ENCODE measurements at places on chromosomes 4 and X.

- DNase-seq: no peak
These were observed 23.1 kb upstream of the LRAT start for GRCh38 chr4:154720618-154721267.

DNA sequence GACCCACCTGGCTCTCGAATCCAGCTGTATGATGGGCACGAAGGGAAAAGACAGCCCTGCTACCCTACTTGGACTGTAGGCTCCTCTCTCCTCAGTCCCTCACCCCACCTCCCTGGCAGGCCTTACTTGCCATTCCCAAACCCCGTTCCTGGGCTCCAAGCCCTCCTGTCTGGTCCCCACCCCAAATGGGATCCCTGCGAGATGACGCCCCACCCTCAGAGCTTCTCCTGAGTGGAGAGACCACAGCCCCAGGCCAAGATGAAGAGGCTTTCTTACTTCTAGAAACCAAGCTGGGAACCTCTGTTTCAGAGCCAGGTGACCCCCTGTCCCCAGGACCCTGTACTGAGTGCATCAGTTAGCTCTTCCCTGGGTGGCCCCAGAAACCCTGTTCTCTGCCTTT is 4.5 kb downstream of the NALF2 start:
- no peak for DNase-seq

DNA sequence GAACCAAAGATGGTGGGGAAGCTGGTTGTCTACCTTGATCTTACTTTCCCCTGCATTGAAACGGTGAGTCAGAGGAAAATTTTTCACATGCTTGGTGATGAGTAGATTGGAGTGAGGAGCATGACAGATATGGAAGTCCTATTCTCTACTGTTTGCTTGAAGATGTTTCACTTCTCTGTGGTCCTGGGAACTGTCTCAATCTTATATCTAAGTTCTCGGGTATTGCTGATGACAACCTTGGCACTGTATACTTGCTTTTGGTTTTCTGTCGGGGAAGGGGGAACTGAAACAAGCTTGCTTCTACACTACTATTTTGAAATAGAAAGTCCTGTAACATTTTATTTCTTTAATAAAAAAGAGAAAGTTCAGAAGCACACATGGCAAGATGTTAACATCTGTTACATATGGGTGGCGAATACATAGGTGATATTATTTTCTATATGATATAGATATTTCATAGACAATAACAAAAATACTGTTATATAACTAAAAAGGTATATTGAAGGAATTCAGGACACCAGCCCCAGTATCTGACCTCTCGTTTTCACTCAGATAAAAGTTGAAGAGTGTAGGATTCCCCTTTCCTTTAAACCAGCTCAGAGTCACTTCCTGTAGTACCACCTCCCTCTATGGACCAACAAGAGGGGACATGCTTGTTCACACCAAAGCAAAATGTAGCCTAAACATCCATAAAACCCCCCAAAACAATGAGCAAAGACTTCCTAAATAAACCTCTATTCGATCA is 88.8 kb downstream of the FMR1NB start:
- no peak for DNase-seq

GRCh38 chr4:152680988-152681603 is 1.3 kb upstream of the TMEM154 start:
- DNase-seq: no peak

DNA sequence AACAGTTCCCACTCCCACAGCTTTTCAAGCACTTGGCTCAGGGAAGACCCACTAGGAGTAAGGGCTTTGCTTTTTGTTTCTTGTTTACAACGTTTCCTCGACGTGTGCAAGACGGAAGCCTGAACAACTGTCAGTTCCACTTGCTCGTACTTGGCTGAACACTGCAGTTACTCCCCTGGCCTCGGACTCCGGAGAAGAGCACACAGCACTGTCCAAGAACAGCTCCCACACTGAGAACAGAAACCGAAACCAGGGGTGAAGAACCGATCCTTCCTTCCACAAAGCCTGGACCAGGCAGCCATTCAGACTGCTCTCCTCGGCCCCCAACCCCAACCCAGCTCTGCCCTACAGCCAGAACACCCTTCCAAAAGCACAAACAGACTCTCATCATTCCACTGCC is 25.5 kb downstream of the IRF2 start:
- peak; percentile 80 for DNase-seq

DNA sequence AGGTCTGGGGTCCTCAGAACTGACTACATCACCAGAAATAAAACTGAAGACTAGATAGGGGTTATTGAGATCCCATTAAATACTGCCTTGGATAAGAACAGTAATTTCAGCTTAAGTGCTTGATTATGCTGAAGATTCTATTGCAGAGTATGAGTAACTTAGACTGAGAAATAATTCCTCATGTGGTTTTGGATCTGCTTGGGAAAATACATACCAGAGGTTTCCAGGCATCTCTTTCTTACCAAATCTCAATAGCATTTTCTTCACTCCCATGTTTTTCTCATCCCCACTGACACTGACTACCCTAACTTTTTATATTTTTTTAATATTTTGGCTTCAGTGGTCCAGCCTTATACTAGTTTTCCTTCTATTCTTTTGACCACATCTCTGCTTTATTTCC is 92.0 kb upstream of the TEX13D start:
- DNase-seq: no peak

DNA sequence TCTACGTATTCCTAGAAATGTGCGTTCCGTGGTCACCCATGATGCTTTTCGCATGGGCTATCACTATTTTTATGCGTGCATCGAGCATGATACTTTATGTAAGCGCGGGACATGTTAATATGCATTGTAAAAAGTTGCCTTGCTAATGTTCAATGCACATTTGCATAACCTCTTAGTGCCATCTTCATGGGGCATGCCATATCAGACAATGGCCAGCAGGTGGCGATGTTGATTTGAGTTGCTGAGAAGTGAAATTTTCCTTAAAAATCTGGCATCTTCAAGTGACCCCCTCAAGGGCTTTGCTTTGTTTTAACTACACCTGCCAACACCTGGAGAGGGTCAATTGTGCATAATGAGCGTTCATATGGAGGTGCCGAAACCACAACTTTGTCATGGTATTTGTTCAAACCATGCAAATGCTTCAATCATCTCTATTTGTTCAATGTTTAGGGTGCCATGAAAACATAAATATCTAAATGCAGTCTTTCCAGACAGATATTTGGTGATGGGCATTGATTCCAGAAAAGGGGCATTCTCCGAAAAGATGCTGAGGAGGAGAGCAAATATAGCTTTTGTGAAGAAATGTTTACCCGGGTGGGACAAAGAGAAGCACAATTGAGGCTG is 833.9 kb upstream of the PRKX start:
- peak; percentile 35 for DNase-seq

- no peak for DNase-seq
These were observed 103.5 kb downstream of the FHDC1 start for GRCh38 chr4:153039542-153040185.

DNA sequence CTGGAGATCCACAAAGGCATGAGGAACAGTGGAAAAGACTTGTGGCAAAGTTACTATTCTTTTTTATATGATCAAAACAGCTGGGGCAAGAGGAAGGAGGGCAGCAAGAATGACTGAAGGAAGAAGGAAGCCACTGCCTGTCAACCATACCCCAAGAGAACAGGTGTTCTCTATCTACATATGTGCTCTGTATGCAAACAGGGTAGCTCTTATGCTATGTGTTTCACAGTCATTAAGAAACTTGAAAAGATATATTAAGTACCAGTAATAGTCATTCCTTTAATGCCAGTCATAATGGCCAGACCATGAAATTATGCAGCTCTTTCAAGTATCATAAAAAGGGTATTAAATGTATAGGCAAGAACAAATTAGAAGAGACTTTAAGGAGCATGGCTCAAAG is 363.9 kb downstream of the KLHL13 start:
- DNase-seq: no peak

DNA sequence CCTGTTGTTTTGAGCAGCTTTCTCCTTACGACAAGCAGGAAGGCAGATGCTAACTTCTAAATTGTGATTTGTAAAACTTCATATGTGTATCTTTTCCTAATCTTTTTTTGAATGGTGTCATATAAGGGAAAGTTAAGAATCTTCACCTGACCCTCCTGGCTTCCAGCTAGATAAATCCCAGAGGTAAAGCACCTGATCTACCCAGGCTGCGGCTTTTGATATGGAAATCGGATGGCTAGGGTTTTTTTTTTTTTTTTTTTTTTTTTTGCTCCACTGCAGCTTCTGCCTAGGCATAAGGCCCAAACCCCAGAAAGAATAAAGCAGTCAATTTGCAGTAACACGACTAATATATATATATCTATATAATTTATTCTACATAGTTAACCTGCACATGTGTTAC is 10.0 kb downstream of the MAB21L2 start:
- no peak for DNase-seq

- DNase-seq: no peak
These were observed 6.8 kb downstream of the RBM47 start for GRCh38 chr4:40622913-40623312.

DNA sequence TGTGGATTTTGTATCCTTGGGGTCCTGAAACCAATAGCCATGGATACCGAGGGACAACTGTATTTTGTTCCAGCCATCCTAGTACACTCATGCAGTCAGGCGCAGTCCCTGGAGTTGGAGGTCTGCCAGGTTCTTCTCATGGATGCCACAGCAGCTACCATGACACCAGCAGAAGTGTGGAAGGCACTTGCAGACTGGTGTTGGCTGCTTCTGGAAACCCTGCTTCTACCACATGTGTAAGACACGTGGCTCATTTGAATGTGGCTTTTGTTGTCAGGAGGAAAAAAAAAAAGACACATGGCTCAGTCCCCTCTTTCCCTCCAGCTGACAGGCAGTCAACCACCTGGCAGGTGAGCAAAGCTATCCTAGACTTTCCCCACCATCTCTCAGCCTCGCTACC is 19.4 kb downstream of the DRD5 start:
- DNase-seq: no peak

GRCh38 chr4:127959794-127960193 is 5.2 kb downstream of the MFSD8 start:
- no peak for DNase-seq

DNA sequence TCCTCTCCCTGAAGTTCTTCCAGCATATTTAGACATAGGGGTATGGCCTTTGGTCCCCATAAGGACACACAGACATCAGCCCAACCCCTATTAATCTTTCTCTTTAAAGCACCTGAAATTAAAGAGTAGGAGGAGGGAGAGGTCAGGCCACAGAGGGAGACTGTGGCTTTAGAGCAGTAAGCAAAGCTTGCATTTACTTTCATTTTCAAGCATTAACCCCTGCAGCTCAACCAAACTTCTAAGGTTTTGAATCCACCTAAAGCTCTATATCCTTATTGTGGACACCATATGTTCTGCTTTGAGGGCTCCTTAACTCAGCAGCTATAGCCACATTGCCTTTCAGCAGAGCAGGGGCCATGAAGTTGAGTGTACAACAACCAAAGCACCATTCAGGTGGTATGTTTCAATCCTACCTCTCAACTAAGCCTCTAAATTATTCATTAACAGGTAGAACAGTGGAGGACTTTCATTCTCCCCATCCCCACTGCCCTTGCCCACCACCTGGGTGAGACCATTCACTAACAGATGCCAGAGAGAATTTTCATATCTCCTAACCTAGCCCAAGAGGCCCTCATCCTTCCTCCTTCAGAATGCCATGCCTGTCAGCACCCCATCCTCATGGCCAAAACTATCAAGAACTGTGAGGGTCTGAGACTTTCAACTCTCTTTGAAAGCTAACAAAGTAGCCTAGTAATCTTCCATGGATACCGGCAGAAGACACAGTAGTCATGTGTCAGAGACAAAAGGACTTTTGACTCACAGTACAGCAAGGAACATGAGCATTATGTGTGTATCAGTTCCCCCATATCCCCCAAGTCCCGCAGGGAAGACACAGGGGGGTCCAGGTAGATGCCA is 20.8 kb downstream of the LIN54 start:
- DNase-seq: no peak

GRCh38 chr4:153593161-153593560 is 90.9 kb upstream of the TLR2 start:
- no peak for DNase-seq

DNA sequence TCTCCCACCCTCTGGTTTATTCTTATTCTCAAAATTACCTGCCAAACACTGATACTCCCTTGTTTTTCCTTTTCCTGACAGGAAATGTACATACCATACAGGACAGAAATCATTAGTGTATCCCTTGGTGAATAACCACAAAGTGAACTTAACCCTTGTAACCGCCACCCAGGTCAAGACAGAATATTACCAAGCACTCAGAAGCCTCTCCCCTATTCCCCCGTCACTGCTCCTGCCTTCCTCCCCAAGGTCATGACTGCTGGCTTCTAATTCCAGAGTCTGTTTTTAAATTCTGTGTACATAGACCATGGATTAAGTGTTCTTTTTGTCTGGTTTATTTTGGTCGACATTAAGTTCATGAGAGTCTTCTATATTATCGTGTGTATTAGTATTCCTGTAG is 37.7 kb downstream of the HTT start:
- no peak for DNase-seq

DNA sequence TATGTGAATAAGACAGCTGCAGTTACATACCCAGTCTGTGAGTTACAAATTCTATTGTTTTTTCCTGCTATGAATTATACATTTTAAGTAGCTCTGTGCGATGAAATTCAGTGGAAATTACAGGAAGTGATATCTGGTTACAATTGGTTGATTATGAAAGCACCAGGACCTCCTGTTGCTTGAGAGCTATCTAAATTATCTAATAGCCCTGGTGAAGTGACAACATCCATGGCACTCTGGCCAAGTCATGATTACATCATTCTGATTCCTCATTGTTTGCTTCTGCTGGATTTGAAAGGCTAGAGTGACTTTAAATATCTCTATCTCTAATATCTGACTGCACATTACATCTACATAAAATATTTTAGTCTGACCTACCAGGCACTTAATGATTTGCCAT is 515.0 kb downstream of the CFAP47 start:
- DNase-seq: no peak

- DNase-seq: no peak
These were observed 14.2 kb upstream of the C1QTNF7 start for GRCh38 chr4:15413623-15414019.

DNA sequence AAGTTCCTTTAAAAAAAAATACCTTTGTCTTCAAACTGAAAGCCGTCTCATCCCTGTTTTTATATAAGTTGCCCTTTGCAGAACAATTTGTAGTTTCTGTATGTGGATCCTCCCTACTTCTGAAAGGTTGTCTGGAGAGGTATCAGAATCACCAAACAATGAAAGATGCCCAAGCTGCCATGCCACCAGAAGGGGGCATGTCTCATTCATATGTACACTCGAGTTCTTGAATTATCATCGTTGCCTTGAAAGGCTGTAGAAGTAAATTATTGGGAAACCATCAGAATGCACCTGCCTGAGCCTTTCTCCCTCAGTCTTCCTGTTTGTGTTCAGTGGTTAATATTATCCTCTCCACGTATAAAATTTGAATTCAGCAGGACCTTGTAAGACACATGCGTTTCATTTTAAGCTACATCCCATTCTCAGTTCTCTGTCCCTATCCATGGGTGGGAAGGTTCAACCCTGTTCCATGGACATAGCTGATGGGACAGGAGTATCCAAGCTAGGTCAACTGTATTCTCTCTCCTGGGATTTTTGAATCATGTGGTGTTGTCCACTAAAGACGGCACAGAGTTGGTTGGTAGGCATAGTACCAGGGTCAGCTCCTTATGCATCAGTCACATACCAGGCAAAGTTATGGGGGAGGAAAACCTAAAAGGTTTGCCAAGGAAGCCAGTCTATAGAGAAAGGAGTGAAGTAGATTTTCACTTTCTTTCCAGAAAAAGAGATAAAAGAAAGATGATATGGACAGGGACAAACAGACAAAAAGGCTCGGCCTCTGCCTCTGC is 24.0 kb downstream of the GALNT7 start:
- DNase-seq: no peak

All from right hindlimb (tissue), 1 donor.